ENCODE measurements at places on chromosomes 5 and 9.

DNA sequence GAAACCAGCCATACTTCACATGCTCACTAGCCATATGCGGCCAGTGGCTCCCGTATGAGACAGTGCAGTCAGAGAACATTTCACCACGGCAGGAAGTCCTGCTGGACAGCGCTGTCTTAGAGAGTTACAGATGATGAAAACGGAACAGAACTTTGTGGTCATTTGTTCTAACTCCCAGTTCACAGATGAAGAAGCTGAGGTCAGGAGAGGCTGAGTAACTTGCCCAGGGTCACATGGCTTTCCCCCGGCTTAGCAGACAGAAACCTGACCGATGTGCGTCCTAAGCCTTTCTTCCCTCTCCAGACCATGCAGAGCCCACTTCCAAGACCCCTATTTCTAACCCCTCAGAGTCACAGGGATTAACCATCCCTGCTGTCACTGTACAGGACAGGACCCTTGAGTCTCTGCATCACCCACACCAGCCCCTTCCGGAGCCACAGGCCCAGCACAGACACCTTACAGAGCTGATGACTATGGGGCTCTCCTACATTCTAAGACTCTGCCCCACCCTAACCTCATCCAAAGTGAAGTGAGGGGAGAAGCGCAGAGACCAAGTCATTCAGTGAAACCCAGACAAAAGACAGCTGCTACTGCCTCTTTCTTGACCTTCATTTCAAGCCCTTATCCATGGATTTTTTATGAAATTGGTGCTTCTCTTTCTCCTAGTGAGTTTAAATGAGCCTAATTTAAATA, 86.9 kb downstream of the PTPN3 start:
- no peak for DNase-seq

DNA sequence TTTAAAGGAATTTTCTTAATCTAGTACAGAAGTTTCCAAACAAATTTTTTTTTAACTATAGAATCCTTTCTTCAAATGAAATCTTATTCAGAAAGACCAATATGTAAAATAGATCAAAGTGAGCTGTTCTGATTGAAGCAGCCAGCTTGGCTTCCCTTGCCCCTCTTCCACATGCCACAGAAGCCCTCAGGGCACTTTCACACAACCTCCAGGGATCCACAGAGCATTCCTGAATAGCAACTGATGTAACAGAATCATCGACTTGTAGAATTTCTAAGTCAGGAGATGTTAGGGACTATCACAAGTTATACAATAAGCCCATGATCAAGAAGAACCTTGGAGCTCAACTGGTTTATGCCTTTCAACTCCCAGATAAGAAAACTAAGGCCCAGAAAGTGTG, 427.8 kb upstream of the C9orf72 start:
- no peak for DNase-seq

DNA sequence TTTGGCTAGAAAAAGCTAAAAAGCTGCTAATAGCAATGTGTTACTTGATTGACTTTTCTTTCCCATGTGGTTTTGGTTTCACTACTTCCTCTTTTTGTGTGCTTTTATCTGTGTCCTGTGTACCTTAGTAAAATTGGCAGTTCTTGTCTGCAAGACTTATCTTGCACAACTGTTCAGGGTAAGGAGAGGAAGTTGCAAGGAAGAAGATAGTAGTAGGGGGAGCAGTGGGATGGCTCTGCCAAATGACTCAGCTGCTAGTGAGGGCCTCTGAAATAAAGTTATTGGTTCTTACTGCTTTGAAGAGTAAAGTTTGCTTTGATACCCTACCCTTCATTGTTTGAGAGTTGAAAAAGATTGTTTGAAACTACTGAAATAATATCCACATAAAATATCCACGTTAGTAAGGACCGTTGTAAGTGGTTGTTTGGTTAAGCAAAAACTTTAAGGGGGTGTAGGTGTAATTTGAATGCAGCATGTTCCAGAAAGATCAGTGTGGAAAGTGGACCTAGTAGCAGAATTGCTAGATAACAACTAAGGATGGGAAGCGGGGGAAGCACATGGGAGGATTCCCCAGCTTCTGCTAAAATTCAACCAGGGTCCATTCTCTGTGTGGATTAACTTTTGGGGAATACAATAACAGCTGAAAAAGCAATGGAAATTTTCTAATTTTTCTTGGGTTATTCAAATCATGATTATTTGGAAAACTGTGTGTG, 123.5 kb downstream of the SCAMP1 start:
- no peak for DNase-seq

DNA sequence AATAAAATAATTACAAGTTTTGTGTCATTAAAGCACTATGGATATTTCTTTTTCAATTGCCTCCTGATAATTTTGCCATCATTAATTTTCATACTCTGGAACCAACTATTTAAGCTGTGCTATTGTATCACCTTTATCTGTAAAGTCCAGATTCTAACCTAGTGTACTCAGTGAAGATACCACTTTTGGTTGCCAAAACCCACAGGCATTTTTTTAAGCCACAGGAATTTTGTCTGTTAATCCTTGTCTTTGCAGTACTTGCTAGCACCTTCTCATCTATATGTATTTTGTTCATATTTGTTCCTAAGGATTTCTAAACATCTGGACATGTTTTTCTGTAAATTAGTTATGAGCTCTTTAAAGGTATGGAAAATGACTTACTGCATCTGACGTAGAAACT, 481.4 kb upstream of the DAB2 start:
- DNase-seq, result no peak

GRCh38 chr5:57816108-57816507, 333.5 kb upstream of the ACTBL2 start:
- no peak for DNase-seq

DNA sequence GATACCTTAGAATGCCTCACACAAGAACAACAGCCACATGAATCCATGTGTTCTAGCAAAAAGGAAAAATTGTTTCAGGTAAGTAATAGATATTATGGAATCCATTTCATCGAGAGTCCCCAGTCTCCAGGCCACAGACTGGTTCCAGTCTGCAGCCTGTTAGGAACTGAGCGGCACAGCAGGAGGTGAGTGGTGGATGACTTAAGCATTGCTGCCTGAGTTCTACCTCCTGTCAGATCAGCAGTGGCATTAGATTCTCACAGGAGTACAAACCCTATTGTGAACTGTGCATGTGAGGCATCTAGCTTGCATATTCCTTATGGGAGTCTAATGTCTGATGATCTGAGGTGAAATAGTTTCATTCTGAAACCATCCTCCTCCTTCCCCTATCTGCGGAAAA, 207.0 kb downstream of the CSNK1G3 start:
- no peak for DNase-seq

DNA sequence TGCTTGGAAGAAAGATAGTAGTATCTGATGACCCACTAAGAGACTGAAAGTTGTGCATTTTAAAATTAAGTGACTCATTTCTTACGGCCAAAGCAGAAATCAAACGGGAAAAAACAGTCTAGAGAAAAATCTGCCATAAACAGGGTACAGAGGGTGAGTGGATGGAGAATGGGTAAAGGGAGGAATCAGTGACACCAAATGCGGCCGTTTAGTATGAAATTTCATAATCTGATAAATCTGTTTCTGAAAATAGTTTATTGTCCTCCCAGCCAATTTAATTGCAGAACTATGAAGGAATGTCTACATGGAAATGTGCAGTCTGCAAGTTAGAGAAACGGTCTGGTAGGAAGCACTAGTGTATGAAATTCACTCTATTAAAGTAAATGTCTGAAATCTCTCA, 39.5 kb downstream of the ADAMTS12 start:
- DNase-seq, result no peak

DNA sequence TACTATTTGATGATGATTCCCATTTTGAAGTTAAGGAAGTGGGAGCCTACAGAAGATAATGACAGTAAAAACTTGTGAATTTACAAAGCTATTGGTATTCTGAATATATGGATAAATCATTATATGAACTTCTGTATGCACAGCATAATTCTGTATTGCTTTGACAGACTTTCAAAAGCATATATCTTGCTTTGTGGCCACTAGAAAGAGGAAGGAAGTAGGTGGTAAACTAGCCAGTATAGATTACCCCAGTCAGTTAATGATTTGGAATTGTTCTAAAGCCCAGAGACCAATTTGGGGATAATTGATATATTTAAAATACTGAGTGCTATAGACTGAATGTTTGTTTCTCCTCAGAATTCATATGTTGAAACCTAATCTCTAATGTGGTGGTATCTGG, 53.0 kb downstream of the NR2F1 start:
- DNase-seq, result no peak

DNA sequence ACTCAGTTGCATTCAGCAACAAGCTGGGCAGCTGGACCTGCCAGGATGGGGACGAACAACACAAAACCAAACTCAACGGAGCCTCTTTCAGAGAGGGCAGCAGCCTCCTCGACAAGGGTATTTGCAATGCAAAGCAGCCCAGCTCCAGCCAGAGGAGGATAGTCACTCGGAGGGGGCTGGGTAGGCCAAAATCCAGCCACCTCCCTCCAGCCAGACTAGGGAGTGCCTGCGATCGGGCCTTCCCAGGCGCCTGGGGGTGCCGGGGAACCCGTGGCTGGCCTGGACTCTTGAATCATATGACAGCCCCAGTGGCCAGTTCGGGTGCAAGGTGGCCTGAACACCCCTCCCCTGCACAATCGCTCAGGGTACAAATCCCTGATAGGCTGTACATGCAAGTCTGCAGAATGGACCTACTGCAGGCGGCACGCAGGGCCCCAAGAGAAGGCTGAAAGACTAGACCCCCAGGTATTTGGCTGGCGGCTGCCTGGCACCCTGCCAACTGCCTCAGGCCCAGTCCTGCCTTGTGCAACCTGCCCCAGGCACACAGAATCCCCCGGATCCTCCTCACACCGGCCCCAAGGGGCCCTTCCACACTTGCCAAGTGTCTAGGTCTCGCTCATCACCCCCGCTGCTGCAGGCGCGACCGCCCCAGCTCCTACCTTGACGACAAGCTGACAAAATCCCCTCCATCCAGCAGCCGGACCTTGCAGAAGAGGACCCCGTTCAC, 1.3 kb downstream of the EEIG1 start:
- DNase-seq, result no peak

All from stimulated activated CD4-positive, alpha-beta T cell treated with anti-CD3 and anti-CD28 coated beads, TNF-alpha, amount 100 ng/mL, for 48 hours (primary cell).